ENCODE measurements at places on chromosomes 2 and 18.

DNA sequence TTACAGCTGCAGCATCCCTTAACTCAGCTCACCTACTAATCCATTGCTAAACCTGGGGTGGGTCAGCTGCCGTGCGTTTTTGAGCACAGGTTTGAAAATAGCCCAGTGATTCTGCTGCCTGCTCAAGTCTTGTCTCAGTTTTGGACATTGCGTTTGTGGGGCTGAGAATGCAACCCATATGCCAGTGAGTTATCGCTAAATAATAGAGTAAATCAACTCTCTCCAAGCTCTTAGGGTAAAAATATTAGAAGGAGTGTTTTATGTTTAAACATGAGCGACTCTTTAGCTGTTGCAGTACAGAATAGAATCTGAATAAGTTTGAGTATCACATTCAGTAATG, 2.1 kb downstream of the TSHZ1 start:
- no peak for DNase-seq

DNA sequence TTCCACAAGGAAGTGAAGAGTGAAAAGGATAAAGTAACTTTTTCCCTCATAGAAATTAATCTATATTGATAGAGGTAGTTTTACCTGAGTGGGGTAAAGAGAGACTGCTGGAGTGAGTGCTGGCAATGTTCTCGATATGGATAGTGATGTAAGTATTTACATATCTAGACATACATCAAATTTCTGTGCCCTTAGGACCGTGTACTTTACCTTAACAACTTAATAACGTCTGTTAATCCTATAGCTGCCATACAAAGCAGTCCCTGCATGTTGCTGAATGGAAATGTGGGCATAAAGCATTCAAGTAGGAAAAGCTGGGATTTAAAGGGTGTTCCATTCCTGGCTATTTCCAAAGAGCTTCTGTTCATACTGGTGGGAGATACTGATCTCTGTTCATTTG, 162.4 kb upstream of the NOSTRIN start:
- no peak for DNase-seq

- no peak for DNase-seq
Observed at GRCh38 chr2:237045449-237045848, 40.2 kb upstream of the COPS8 start.

GRCh38 chr2:236627193-236627592, 57.6 kb downstream of the ACKR3 start:
- DNase-seq, result no peak

DNA sequence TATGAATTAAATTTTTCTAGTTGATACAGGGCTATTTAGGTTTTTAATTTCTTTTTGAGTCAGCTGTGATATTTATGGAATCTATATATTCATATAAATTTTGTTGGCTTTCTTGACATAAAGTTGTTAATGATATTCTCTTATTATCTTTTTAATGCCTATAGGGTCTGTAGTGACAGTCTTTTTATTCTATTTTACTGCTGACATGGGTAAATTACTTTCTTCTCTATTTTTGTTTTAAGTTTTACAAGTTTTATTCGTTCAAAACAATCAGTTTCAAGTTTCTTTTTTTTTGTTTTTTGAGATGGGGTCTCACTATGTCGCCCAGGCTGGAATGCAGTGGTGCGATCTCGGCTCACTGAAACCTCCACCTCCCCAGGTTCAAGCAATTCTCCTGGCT, 226.3 kb downstream of the ZRANB3 start:
- DNase-seq, result no peak

DNA sequence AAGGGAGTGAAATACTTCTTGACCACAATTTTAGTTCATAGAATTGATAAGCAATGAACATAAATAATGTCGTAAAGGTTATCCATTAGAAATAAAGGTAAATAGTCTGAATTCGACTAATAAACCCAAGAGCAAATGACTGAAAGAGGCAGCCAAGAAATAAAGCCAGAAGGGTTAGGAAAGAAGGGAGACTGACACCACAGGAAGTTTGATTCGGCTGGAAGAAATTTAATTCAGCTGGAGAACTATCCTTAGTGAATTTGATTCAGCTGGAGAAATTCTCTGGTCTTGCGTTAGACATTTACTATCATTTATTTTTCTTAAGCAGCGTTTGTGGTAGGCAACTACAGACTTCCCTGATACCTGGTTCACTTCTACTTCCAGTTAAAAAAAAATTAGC, 429.6 kb downstream of the PID1 start:
- DNase-seq, result no peak

DNA sequence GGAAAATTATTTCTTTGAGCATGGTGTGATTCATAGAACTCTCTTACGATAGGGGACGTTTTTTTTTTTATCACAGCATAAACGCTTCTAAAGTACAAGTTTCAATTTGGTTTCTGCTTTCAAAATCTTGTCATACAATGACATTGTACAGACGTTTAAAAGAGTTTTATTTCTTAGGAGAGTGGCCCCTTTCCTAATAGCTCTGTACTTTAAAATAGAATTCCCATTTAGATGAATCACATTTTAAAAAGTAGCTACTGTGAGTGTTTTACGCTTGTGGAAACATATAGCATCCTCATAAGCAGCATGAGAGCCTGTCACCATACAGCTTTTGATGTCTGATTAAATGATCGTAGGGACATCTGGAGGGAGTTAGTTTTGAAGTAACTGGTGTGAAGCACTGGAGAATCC, 510.9 kb downstream of the PARD3B start:
- DNase-seq, result no peak

- no peak for DNase-seq
Observed at GRCh38 chr2:165401285-165401852, 68.1 kb upstream of the CSRNP3 start.

- no peak for DNase-seq
Observed at GRCh38 chr2:27807476-27807875, 36.0 kb downstream of the MRPL33 start.

DNA sequence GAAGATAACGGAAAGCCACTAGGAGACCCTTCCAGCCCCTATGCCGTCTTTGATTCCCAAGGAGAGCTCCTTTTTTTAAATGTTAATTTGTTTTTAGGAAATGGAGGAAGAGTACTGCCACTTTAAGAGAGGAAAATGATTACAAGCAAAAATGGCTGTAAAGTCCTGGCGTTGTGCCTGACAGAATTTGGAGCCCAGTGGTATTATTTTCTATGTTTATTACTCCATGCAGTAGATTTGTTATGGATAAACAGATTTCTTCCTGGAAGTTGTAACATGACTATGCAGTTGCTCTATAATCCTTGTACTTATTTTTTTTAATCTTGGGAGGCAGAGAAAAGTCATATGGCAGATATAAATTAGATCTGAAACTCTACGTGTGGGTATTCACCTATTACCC, 141.3 kb downstream of the GBX2 start:
- DNase-seq, result no peak

- no peak for DNase-seq
Observed at GRCh38 chr2:105150231-105150630, 91.3 kb upstream of the GPR45 start.

DNA sequence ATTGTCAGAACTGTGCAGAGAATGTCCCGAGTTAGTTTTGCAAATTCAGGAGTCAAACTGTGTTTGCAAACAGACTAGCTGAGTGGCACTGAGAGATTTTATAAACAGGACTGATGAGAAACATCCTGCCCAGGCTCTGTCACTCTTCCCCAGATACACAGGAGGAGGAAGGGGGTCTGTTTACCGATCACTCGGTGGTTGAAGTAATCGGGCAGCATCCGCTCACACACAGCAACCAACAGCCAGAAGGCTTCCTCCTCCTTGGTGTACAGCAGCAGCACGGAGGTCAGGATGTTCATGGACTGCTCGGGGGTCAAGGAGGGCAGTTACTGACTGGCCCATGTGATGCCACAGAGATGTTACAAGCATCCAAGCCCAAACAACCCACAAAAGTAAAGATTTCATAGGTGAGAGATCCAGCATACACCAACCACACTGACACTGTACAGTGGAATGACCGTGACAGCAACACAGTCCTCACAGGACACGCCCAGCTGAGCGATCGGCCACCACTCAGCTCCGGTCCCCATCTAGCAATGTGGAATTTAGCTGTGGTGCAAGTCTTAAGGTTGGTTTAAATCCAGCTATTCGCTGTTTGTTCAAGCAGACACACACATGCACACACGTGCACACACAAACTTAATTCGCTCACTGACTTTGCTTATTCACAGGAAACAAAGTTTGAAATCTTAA, 30.1 kb downstream of the RPL31 start:
- no peak for DNase-seq

Measured in H1 (cell line).